ENCODE measurements at places on chromosomes 11 and 22.

- DNase-seq, result no peak
These were observed 11.0 kb upstream of the MOB2 start for GRCh38 chr11:1497600-1497999.

GRCh38 chr11:47899801-47900200 lies 51.7 kb upstream of the NUP160 start:
- DNase-seq, result no peak

- DNase-seq, result no peak
These were observed 8.5 kb downstream of the BACE1-AS start for GRCh38 chr11:117299351-117300282.

DNA sequence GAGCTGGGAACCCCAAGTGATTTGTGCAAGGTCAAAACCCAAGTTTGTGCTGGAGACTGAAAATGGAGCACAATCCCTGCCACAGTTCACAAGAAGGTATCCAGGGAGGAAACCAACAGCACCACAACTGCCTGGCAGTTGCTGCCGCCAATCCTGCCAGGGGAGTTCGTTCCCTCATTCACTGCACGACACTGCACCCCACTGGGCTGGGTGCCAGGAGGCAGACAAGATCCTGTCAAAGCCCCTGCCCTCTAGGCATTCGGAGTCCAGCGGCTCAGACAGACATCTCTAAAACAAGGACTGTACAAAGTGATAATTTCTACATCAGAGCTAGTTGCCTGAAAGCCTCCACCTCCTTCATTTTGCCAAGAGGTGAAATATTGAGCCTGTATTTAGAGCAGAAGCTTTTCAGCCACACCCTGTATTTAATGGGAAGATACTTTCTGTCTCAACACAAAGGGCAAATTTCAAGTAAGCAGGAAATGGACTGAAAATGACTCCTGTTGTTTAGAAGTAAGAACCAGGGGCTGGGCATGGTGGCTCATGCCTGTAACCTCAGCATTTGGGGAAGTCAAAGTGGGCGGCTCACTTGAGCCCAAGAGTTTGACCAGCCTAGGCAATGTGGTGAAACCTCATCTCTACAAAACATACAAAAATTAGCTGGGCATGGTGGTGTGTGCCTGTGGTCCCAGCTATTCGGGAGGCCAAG lies 277.4 kb upstream of the NARS2 start:
- DNase-seq, result no peak

- DNase-seq, result no peak
These were observed 15.7 kb downstream of the SLC5A12 start for GRCh38 chr11:26706181-26706580.

DNA sequence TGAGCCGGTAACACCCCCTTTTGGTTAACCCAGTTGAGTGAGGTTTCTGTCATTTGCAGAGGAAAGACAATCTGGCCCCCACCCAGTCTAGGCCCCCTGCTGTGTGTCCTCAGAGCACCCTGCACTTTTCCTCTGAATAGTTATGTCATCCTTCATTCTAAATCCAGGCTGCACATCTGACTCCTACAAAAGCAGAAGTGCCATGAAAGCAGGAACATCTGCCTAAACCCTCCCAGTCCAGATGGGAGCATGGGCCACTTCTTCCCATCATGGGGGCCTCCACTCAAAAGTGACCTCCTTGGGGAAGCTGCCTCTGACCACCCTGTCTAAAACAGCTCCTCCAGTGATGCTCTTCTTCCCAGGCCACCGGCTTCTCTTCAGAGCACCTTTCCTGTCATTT lies 53.7 kb upstream of the HMGXB4 start:
- no peak for DNase-seq

All from stimulated activated CD8-positive, alpha-beta memory T cell treated with anti-CD3 and anti-CD28 coated beads, Interleukin-2, amount 100 ng/mL, for 1 hour (primary cell).